Activated CD4-positive, alpha-beta memory T cell treated with anti-CD3 and anti-CD28 coated beads, Interleukin-2, amount 10 ng/mL, durations not matched to agents 7 days and 5 days (primary cell): ENCODE measurements at places on chromosomes 2 and 18. TPM values are rescaled to one million over a fixed set of nuclear protein-coding genes. Genes with fewer than 3 reads are reported as not detected.

UPP2 gene
- total RNA-seq: not detected

- no peaks in the 10 kb centered on the region for H3K4me1 ChIP-seq
- DNase-seq: no peak
- H3K27ac ChIP-seq: no peak within 1 kb of the TSS
- no peaks in the 10 kb centered on the region for H3K36me3 ChIP-seq
Observed at GRCh38 chr2:240868286-240869108, at the start of gene AGXT. AGXT (plus strand) TSS chr2:240868824; CDS start chr2:240868866, 42 bp downstream.

- peaks cover 6% of the 10 kb centered on the region for H3K27me3 ChIP-seq
- no peak overlapping the region for H3K27ac ChIP-seq
- H3K36me3 ChIP-seq: no peaks in the 10 kb centered on the region
- peaks cover 5% of the 10 kb centered on the region for H3K4me1 ChIP-seq
- no peak for DNase-seq
Observed at GRCh38 chr18:51425889-51426288, 228.4 kb upstream of the MEX3C start.

MPHOSPH10 gene
- total RNA-seq: 26.2 TPM

NPHP1 gene
- 0.45 TPM for total RNA-seq

ICOS gene
- total RNA-seq: 63.0 TPM

DNA sequence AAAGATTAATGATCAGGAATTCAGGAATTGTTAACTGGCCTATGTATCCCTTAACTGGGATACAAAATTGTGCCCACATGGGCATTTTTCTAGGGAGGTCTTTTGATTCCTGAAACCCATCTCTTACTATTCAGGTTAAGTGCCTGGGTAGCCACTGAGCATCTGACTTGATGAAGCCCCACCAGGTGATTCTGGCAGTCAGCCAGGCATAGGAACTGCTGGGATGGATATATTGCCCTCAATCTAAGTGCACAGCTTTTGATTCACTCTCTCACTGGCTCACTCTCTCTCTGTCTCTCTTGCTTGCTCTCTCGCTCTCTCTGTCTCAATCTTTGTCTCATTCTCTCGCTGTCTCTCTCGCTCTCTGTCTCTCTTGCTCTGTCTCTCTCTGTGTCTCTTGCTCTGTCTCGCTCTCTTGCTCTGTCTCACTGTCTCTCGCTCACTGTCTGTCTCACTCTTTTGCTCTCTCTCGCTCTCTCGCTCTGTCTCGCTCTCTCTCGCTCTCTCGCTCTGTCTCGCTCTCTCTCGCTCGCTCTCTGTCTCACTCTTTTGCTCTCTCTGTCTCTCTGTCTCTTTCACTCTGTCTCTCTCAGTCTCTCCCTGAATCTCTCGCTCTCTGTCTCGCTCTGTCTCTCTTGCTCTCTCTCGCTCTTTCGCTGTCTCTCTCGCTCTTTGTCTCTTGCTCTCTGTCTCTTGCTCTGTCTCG lies 22.3 kb downstream of the INPP1 start:
- H3K4me1 ChIP-seq: peaks cover 10% of the 10 kb centered on the region
- no peak for DNase-seq
- no peak overlapping the region for H3K27ac ChIP-seq
- H3K4me3 ChIP-seq: no peak overlapping the region
- peaks cover 26% of the 10 kb centered on the region for H3K36me3 ChIP-seq
- H3K27me3 ChIP-seq: no peaks in the 10 kb centered on the region
